AG04450 (cell line): ENCODE measurements at places on chromosomes 12 and 14. TPM values are rescaled to one million over a fixed set of nuclear protein-coding genes. Genes with fewer than 3 reads are reported as not detected.
A peak's percentile ranks its signal among the peaks of the same experiment; 100 is the strongest.

DNA sequence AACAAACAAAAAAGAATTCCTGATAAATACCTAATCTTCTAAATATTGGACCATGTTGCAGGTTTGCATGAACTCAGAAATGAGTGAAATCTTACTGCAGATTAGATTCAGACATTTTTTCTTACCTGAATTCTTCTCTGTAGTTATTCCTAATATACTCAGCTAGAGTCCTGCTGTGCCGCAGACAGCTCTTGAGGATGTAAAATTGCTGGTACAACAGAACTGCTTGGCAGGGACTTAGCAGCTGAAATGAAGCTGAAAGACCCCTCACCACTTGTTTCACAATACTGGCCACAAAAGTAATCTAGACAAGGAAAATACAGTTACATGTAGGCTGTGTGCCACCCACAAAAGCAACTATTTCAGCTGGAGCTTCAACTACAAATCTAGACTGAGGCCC lies 48.3 kb upstream of the KICS2 start:
- DNase-seq: no peak

The DEPDC4 gene
- 0.76 and 1.3 TPM in 2 replicates for polyA plus RNA-seq

GRCh38 chr12:100398307-100398706 lies 41.4 kb downstream of the SLC17A8 start:
- DNase-seq: no peak

GRCh38 chr14:58066115-58066514 lies 85.9 kb downstream of the ARMH4 start:
- DNase-seq: no peak

DNA sequence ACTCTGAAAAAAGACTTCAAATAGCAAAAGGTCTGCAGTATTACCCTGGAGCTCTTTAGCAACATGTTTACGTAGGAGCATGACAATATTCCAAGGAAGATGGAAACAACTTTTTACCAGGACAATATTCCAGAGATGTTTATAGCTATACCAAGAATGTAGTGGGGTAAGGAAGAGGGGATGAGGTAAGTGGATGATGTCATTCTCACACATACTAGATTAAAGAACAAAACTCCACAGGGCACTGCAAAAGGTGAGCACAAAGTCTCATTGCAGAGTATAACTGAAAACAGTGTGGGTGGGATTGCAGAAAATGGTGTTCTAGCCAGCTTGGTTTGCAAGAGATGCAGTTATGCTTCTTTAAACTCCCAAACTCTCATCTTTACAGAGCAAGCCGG lies 8.4 kb downstream of the CMTM5 start:
- no peak for DNase-seq

- no peak for DNase-seq
Observed at GRCh38 chr12:5335069-5335468, 96.8 kb upstream of the NTF3 start.

The PRPH gene
- polyA plus RNA-seq: not detected in 2 replicates

DNA sequence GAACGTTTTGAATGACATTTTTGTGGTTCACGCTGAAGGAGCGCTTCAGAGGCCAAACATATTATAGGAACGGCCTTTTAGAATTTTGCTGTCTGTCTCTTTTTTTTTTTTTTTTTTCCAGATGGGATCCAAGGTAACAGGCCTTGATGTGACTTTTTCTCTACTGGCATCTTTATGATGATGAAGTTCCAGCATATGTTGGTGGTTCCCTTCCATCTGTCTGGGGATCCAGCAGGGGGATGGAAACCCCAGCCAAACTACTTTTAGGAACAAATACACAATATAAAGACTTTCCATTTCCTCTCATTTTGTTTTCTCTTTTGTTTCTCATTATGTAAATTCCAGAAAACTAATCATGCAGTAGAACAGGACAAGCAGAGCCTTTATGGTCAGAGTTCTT lies 239.3 kb upstream of the PRICKLE1 start:
- DNase-seq: no peak

The KRT6C gene
- polyA plus RNA-seq: not detected in 2 replicates

The SLC25A47 gene
- polyA plus RNA-seq: not detected in 2 replicates

- no peak for DNase-seq
Observed at GRCh38 chr14:55944757-55945156, 173.5 kb upstream of the PELI2 start.

The DAO gene
- polyA plus RNA-seq: not detected in 2 replicates

- no peak for DNase-seq
Observed at GRCh38 chr14:89614009-89614691, 197.1 kb upstream of the FOXN3 start.

The FZD10 gene
- not detected in 2 replicates for polyA plus RNA-seq

DNA sequence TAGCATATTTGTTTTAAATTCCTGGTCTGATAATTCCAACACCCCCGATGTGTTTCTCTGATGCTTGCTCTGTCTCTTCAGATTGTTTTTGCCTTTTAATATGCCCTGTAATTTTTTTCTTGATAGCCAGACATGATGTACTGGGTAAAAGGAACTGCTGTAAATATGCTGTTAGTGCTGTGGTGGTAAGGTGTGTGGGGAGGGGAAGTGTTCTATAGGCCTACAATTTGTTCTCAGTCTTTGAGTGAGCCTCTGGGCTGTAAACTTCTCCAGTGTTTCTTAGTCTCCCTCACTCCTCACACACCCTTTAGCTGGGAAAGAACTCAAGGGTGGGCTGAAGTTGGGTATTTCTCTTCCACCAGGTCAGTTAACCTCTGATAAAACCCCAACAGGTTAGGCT lies 147.0 kb upstream of the OR4E1 start:
- no peak for DNase-seq

The PLEKHD1 gene
- not detected in 2 replicates for polyA plus RNA-seq

The SIX6 gene
- not detected in 2 replicates for polyA plus RNA-seq

GRCh38 chr14:100662879-100663760 lies 63.6 kb upstream of the DLK1 start:
- DNase-seq: no peak

DNA sequence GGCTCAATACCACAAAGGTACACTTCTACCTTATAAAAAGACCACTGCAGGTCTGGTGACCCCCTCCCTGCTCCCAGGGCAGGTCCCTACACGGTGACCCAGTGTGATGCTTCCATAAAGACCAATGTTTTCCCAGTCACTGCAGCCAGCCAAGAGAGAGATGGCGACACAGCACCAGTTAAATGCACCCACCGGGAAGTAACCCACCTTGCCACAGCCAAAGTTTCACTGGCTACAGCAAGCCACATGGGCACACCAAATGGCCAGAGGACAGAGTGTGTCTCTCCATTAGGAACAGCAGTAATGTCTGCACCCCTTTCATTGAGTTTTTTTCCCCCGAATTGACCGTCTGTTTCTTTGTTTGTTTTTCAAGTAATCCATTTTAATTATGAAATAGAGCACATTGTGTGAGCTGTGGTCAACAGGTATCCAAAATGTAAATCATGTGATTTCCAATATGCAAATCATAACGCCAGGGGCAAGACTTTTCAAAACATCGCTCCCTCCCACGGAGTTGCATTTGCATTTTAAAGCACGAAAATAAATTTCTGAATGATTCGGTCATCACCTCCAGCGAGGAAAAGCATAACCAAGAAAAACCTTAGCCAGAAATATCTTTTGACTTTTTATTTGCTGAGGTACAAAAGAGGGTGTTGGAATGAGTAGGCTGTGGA lies 48.9 kb upstream of the EML1 start:
- DNase-seq: no peak

The MIP gene
- polyA plus RNA-seq: not detected in 2 replicates

DNA sequence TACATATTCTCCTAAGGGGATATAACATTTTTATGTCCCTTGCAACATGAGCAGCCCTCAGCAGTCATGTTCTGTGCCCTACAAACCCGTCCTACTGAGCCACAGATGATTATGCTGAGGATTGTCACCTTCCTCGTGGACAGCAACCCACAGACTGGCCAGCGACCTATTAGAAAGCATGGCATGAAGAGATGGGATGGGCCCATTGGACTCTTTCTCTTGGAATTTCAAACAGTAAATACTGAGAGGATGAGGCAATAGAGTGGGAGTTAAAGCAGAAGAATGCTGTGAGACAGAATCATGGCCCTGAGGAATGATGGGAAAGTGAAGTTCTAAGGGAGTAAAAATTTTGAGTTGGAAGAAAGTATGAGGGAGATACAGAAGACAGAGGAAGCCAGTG lies 149.9 kb upstream of the BTG1 start:
- DNase-seq: peak; percentile 36

The CRIP1 gene
- polyA plus RNA-seq: 0.74 and 0.86 TPM in 2 replicates

GRCh38 chr12:49937639-49938300 lies 12.8 kb upstream of the AQP2 start:
- DNase-seq: no peak

DNA sequence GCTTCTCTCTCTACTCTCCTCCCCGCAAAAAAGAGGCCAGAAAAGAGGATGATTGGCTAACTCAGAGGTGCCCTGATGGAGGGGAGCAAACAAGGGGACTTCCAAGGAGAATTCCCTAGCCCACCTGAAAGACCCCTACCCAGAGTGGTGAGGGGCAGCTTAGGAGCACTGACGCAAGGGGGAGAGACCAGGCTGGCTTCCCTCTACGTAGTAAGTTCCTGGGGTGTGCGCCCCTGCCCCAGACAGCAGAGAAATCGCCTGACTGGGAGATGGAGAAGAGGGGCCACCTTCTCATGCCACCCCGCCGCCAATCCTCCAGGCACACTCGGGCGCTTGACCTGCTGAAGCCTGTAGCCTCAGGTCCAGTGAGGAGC lies 2.1 kb upstream of the DIO3 start:
- no peak for DNase-seq

DNA sequence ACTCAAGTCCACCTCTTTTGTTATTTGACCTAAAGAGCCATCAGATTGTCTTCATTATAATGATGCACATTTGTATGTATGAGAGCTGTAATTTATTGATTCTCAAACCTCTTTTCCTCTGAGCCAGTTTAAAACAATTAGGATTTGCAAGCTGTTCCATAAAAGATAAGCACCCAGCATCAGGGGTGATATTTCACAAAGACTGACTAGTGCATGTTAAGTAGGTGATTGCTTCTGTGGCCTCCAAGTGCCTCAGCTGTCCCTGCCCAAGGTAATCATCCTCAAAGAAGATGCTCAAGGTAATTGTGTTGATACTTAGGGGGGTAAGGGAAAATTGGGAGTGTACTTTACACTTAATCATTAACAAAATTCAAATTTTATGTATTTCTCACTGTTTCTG lies 18.2 kb downstream of the CEP128 start:
- no peak for DNase-seq

The MAP3K9 gene
- 0.22 and 0.24 TPM in 2 replicates for polyA plus RNA-seq

The RPL36AL gene
- polyA plus RNA-seq: 272 and 295 TPM in 2 replicates

The NOS1 gene
- polyA plus RNA-seq: not detected in 2 replicates

The BEST3 gene
- polyA plus RNA-seq: 0.14 TPM in 1 of 2 replicates, not detected in the other

The GRIP1 gene
- not detected in 2 replicates for polyA plus RNA-seq

The MANSC4 gene
- polyA plus RNA-seq: not detected in 2 replicates

GRCh38 chr12:20144341-20144740 lies 224.0 kb upstream of the PDE3A start:
- DNase-seq: no peak

GRCh38 chr12:122052285-122052684 lies 26.3 kb upstream of the MLXIP start:
- no peak for DNase-seq

GRCh38 chr12:50077099-50077498 lies 8.0 kb upstream of the SMARCD1 start:
- DNase-seq: no peak

- no peak for DNase-seq
Observed at GRCh38 chr14:95183532-95184412, 26.4 kb upstream of the DICER1 start.

GRCh38 chr12:129071362-129071761 lies 218.1 kb downstream of the GLT1D1 start:
- no peak for DNase-seq
